ENCODE measurements at places on chromosomes 5 and 9.

- H3K27me3 ChIP-seq, result peaks cover 8% of the 10 kb centered on the region
- peak overlapping the region; percentile 98 for H3K4me3 ChIP-seq
- peak overlapping the region; percentile 100 for H3K27ac ChIP-seq
- H3K4me1 ChIP-seq, result peaks cover 23% of the 10 kb centered on the region
- DNase-seq, result no peak
These were observed 999 bp upstream of the HNRNPA0 start for GRCh38 chr5:137754961-137755762.

DNA sequence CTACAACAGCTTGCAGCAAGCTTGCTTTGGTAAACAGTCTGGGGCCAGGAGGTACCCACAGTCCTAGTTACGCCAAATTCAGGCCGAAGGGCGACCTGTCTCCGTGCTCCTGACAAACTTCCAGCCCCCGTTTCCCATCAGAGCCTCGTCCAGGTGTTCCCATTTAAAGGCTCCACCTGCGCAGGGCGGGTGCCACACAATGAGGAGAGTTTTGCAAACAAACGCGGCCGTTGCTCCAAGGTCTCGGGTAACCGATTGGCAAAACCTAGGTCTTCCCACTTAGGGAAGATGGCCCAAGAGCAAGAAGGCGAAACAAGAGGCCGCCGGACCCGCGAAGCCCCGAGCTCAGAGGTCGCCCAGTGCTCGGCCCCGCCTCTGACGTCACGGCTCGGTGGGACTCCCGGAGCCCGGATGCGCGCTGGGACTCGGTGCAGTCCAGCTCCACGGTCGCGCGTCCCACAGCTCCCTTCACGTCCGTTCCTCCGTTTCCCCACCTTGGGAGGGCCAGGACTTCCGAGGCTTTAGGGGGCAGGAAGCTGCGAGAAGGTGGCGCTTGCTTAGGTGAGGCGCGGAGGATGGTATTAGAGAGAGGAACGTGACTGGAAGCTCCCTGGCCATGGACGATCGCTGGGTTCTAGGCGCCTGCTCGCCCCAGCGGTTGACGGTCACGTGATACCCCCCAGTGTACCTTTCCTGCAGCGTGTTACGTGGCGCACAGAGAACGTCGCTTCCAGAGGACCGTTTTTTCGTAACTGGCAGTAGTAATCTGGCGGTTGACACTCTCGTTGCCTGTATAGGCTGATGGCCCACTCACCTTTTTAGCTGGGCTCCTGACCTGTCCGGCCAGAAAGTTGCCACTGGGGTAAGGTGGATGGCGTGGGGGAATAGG is 41.8 kb upstream of the KDM4C start:
- H3K4me1 ChIP-seq, result no peaks in the 10 kb centered on the region
- peak overlapping the region; percentile 80 for H3K4me3 ChIP-seq
- DNase-seq, result peak; percentile 45
- H3K36me3 ChIP-seq, result no peaks in the 10 kb centered on the region
- peak overlapping the region; percentile 84 for H3K27ac ChIP-seq
- no peaks in the 10 kb centered on the region for H3K27me3 ChIP-seq

GRCh38 chr9:18190671-18191374 is 283.1 kb upstream of the ADAMTSL1 start:
- no peaks in the 10 kb centered on the region for H3K27me3 ChIP-seq
- H3K36me3 ChIP-seq, result no peaks in the 10 kb centered on the region
- no peak overlapping the region for H3K27ac ChIP-seq
- no peak overlapping the region for H3K4me3 ChIP-seq

DNA sequence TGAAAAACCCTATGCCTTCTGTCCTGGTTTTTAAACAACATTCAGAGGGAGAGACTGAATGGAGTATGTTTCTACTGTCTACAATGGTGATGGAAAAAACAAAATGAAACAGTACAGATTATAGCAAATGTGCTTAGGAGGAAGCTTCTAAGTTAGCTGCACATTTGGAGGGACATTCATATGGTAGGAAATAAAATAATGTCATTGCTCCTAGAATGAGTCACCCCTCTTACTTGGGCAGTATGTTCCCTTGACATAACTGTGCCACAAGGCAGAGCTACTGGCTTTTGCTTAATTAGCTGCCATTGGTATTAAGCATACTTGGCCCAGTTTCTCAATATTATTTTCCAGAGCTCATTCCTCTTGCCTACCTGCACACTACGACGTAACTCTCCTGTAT is 128.9 kb downstream of the GDNF start:
- no peaks in the 10 kb centered on the region for H3K27me3 ChIP-seq
- no peak for DNase-seq
- no peaks in the 10 kb centered on the region for H3K4me1 ChIP-seq
- no peaks in the 10 kb centered on the region for H3K36me3 ChIP-seq
- no peak overlapping the region for H3K4me3 ChIP-seq
- H3K27ac ChIP-seq, result no peak overlapping the region

DNA sequence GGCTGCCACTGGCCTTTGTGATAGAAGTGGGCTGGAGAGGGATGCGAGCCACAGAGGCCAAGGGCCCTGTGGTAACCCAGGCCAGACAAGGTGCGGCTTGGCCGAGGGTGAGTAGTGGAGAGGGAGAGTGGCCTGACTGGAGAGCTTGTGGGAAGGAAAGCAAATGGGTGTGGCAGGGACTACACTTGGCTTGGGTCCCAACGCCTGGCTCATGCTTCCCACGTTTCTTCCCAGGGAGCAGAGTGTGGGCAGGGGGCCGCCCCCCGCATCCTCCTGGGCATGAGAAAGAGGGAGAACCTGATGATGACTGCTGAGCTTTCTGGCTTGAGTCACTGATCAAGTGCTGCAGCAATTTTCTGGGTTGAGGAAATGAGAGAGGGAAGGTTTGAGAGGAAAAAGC is 95.7 kb downstream of the ANKH start:
- DNase-seq, result no peak
- peaks cover 7% of the 10 kb centered on the region for H3K36me3 ChIP-seq
- peak overlapping the region; percentile 73 for H3K27ac ChIP-seq
- H3K27me3 ChIP-seq, result no peaks in the 10 kb centered on the region
- peaks cover 21% of the 10 kb centered on the region for H3K4me1 ChIP-seq

DNA sequence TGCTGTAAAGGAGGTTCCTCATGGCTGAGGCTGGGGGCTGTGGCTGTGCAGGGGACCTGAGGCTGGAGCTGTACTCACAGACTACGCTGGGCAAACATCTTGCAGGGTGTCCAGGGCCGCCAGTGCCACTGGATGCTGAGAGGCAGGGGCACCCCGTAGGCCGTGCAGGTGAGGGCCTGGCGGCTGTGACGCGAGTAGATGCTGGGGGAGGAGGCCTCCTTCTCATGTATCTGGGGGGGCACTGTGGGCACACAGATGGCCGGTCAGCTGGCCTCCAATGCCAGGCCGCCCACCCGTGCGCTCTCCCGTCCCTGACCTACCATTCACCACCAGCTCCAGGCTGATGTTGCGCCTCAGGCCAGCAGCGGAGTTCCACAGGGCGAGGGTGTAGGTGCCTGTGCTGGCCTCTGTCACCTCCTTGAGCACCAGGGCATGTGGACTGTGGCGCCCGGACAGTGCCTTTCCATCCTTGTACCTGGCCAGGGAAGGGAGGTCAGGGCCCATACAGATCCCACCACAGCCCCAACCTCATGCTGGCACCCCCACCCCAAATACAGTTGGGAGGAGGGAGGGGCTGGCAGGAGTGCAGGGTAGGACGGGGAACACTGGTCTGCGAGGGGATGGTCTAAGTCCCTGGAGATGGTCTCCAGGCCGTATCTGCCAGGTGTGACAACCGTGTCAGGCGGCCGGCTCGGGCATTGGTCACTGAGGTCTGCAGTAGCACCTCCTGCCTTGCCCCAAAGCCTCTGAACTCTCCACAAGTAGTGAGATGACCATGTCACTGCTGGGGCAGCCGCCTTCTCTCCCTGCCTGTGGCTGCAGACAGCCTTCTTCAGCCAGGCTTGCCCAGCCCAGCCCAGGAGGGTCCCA is 23.4 kb downstream of the FLT4 start:
- H3K4me3 ChIP-seq, result no peak overlapping the region
- H3K36me3 ChIP-seq, result peaks cover 5% of the 10 kb centered on the region
- peaks cover 7% of the 10 kb centered on the region for H3K4me1 ChIP-seq
- no peaks in the 10 kb centered on the region for H3K27me3 ChIP-seq
- no peak for DNase-seq

- H3K4me3 ChIP-seq, result no peak overlapping the region
- H3K4me1 ChIP-seq, result no peaks in the 10 kb centered on the region
- no peak for DNase-seq
- H3K27me3 ChIP-seq, result peaks cover 7% of the 10 kb centered on the region
These were observed 415.9 kb downstream of the ARHGEF28 start for GRCh38 chr5:74041913-74042312.

DNA sequence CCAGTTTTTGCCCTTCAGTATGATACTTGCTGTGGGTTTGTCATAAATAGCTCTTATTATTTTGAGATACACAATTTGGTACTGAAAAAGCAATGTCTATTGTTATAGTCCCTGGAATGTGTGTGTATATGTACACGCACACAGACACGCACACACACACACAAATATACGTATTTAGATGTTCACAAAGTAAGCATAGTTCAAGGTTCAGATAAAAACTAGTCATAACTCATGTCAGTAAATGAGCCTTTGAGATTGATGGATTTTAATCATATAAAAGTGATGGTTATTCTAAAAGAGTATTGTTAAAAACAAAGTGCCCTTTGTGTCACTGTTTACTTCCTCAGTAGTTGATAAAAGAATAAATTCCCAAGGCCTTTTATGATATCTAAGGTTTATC is 147.3 kb downstream of the PARP8 start:
- H3K4me1 ChIP-seq, result peaks cover 36% of the 10 kb centered on the region
- peak overlapping the region; percentile 47 for H3K27ac ChIP-seq
- H3K36me3 ChIP-seq, result peaks cover 78% of the 10 kb centered on the region
- H3K27me3 ChIP-seq, result no peaks in the 10 kb centered on the region
- H3K4me3 ChIP-seq, result no peak overlapping the region

DNA sequence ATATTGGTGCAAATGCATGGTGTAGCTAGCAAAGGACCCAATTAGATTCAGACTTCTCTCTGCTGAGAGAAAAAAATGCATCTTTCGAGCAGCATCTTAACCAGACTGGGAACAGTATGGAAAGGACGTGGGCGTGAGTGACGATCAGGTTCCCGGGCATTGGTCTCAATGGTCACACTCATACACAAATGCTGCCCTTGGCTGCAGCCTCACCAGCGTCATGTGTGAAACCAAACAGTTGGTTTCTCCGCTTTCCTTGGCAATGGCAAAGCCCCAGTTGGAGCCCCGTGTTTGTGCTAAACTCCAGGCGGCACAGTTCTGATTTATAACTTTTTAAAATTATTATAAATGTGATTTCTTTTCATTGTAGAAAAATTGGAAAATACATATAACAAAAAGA is 237.8 kb downstream of the SEC61B start:
- peaks cover 50% of the 10 kb centered on the region for H3K27me3 ChIP-seq
- H3K36me3 ChIP-seq, result no peaks in the 10 kb centered on the region
- no peaks in the 10 kb centered on the region for H3K4me1 ChIP-seq
- no peak overlapping the region for H3K27ac ChIP-seq
- no peak for DNase-seq
- no peak overlapping the region for H3K4me3 ChIP-seq

GRCh38 chr9:78230761-78231160 is 5.1 kb upstream of the CEP78 start:
- H3K36me3 ChIP-seq, result peaks cover 3% of the 10 kb centered on the region
- peaks cover under 1% of the 10 kb centered on the region for H3K4me1 ChIP-seq
- DNase-seq, result no peak
- no peaks in the 10 kb centered on the region for H3K27me3 ChIP-seq
- no peak overlapping the region for H3K4me3 ChIP-seq

- no peak overlapping the region for H3K27ac ChIP-seq
- no peak for DNase-seq
- H3K27me3 ChIP-seq, result peaks cover 16% of the 10 kb centered on the region
These were observed 35.5 kb downstream of the GADD45G start for GRCh38 chr9:89640361-89640760.
